Stimulated activated CD8-positive, alpha-beta memory T cell treated with anti-CD3 and anti-CD28 coated beads, Interleukin-4, amount 100 ng/mL, for 1 hour (primary cell): ENCODE measurements at places on chromosomes 4 and X.
A peak's percentile ranks its signal among the peaks of the same experiment; 100 is the strongest.

GRCh38 chr4:169090484-169091215, 80.6 kb upstream of the CBR4 start:
- no peak for DNase-seq

- DNase-seq: no peak
Observed at GRCh38 chrX:2387614-2388239, 113.0 kb downstream of the DHRSX start.

- DNase-seq: no peak
Observed at GRCh38 chr4:24885342-24885741, 27.5 kb downstream of the CCDC149 start.

GRCh38 chr4:78612398-78613178, 61.0 kb downstream of the ANXA3 start:
- DNase-seq: no peak

DNA sequence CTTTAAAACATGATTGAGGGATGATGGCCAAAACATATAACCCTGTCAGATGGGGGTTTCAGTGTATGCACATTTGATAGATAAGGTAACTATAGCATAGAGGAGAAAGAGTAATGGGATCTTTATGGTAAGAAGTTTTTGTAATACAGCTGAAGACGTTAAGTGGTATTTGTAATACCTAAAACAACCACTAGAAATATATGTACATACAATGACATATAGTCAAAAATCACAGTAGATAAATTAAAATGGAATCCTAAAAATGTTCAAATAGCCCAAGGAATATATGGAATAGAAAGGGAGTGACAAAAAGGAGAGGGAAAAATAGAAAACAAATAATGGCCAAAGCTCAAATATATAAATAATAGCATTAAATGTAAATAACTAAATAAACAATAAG, 371.3 kb upstream of the FSTL5 start:
- DNase-seq: no peak

DNA sequence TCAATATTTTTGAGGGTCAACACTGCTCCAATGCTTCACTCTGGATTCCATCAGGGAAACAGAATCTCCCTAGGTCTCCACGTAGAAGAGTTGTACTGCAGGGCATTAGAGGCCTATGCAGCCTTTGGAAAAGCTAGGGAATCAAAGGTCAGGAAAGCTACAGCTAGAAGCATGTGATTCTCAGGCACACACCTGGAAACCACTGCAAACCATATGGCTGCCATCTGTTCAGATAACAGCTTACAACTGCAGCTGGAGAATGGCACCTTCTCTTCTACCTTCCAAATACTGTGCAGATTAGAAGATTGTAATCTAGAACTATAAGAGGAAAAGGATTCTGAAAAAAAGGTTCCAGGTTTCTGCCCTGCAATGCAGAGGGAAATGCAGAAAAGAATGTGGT, 60.6 kb downstream of the BTC start:
- DNase-seq: no peak

GRCh38 chr4:169567916-169568315, 44.5 kb downstream of the NEK1 start:
- no peak for DNase-seq

DNA sequence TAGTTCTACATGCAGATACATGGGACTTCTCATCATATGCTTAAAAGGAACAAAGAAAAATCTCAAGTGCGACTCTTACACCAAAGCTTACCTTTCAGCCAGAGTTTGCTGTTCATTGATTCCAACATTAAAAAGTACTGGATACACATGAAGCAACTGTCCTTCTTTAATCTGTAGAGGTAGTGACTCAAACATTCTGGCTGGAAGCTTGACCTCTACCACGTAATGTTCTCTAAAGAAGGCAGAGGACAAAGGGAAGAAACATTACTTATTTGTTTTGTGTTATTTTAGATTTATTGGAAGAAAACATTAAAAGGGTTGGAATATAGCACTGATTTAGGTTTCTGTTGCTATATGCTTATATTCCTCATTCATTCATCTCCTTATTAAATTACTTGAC, 476.1 kb downstream of the IL15 start:
- DNase-seq: no peak

DNA sequence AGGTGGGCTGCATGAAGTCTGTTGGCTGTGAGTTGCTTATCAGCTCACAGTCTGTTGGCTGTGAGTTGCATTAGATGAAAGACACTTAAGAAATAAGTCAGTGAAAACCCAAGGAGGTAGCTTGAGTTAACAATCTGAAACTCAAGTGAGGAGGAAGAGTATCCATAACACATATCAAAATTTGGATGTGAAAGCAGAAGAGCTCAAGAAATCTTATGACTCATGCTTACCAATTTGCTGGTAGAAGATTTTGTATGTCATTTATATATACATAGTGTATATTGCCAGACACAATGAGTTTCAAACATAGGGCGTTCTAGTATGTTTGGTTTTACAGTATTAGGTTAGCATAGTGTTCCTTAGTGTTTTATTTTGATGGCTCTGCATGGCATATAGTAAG, 107.4 kb downstream of the DDIT4L start:
- no peak for DNase-seq

- DNase-seq: no peak
Observed at GRCh38 chr4:108029016-108029720, 39.5 kb downstream of the HADH start.

DNA sequence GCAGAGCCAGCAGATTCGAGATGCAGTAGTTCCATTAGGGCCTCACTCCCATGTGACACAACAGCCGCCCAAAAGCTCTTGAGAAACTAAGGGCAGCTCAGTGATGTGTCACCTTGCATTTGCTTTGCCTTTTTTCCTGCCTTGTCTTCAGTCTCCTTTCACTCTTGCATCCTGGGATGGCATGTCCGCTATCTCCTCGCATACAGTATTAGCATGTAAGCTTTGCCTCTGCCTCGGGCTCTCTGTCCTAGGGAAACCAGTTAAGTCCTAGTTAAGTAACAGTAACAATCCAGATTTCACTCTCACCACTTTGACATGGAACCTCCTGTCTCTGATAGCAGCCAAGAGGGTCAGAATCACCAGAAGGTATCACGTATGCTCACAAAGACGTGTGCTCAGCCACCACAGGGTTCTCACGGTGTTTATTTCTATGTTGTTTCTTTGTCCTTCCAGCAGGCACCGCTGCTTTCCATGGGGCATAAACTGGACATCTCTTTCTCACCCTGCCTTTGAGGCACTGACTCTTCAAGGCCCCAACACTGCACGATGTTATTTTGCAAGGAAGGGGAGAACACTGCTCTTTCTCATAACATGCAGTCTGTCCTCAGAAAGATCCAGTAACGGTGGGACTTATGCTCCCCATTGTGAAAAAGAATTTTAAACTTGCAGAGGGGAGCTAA, 26.7 kb upstream of the SORBS2 start:
- DNase-seq: no peak

- no peak for DNase-seq
Observed at GRCh38 chr4:37889849-37890800, 759 bp upstream of the TBC1D1 start.

DNA sequence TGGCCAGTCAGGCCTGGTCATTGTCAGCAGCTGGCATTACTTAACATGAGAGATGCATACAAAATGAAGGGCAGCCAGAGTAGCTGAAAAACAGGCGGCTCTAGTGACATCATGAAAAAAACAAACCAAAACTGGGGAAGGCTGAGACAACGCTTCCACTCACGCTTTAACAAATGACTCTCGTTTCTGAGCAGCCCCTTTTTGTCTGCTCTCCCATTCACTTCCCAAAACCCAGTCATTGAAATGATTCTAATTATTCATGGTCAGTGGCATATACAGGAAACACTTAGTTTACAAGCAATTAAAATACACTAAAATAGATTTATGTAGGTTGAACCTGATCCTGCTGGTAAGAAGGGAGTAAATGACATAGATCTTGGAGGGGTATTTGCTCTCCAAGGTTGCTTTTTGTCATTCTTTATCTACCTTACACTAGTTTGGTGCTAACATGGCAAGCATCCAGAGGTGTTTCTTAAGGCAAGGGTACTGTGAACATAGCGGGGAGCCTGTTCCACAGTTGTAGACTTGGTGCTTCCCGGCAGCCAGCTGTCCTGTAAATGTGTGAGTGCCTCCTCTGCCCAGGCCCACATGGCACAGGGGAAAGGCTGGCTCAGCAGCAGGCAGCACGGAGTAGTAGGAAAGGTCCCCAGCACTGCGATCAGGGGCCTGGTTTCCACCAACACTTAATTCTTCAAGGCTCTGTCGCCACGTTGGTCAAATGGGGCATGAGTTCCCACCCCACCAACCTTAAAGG, 61.2 kb upstream of the CITED1 start:
- DNase-seq: no peak

- DNase-seq: no peak
Observed at GRCh38 chr4:151912632-151913031, 151.8 kb upstream of the GATB start.

DNA sequence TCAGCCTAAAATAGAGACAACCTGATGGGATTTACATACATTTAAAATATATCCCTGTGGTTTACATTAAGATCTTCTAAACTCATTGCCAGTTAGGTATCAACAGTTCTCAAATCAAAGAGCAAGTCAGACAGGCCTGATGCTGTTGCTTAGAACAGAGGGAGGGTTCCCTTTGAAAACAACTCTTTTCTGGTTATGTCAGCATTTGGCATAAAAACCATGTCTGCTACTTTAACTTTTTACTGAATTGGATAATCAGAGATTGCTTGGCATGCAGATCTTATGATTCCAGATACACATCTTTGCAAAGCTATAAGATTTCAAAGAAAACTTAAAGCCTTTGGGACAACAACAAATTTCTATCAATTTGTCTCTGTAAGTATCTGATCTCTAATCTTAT, 140.8 kb downstream of the CPE start:
- DNase-seq: no peak

GRCh38 chr4:177596035-177596434, 153.8 kb upstream of the AGA start:
- no peak for DNase-seq

DNA sequence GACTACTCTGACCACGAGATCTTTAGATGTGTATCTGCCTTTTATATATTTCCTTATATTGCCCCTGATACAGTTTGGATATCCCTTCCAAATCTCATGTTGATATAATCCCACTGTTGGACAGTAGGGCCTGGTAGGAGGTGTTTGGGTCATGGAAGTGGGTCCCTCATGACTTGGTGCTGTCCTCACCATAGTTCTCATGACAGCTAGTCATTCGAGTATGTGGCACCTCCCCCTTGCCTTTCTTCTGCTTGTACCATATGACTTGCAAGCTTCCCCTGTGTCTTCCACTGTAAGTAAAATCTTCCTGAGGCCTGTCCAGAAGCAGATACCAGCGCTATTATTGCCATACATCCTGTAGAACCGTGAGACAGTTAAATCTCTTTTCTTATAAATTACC, 145.3 kb downstream of the ZNF518B start:
- DNase-seq: no peak

GRCh38 chrX:100685284-100685996, 41.4 kb downstream of the SRPX2 start:
- DNase-seq: peak; percentile 20

GRCh38 chr4:158519226-158519625, 2.5 kb upstream of the RXFP1 start:
- no peak for DNase-seq

DNA sequence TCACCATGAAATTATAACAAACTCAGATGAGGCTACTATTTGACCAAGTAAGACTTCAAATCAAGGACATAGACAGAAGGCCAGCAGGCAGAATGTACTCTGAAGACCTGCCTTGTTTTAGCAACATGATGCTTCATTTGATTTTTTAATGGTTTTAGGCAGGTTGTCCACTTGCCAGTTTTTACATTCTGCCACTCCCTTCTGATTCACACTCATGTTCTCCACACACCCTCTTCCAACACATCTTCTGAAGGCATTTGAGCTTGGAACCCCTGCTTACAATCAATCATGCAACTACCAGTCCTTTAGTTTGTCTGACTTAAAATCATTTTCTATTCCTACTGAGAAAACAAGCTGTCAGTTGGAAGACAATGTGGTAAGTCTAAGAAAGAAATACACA, 114.9 kb upstream of the SMIM31 start:
- no peak for DNase-seq

- DNase-seq: no peak
Observed at GRCh38 chrX:56031409-56031808, 200.7 kb upstream of the KLF8 start.
